ENCODE measurements at places on chromosomes 5 and 9.

DNA sequence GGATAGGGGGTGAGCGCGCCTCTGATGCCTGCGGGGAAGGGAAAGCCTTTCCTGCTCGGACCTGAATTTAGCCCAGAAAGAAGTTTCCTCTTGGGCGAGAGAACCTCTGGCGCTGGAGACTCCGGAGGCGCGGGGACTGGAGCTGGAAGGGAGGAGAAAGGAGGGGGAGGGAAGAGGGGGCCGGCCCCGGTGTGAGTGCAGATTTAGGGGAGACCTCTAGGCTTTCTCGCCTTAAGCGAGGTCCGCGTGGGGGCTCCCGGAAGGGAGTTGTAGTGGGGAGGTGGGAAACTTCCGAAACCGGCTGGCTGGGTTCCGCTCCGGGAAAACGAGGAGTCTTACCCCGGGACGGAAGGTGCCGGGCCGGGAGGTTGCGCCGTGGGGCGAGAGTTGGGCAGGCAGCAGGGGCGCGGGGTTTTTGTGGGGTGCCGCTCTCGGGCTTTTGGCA is 1.3 kb downstream of the PCSK5 start:
- DNase-seq = no peak

GRCh38 chr9:14365670-14366069 is 51.7 kb upstream of the NFIB start:
- DNase-seq = no peak

GRCh38 chr5:114324282-114324681 is 37.6 kb upstream of the KCNN2 start:
- DNase-seq = no peak

GRCh38 chr9:69745716-69746437 is 13.9 kb downstream of the PTAR1 start:
- DNase-seq = peak; percentile 11

Measured in RWPE1 (cell line).